Cerebellar nuclear complex (tissue), 1 donor: ENCODE measurements at places on chromosomes 2 and 18.

- no peak for DNase-seq
Observed at GRCh38 chr2:16890081-16890480, 224.4 kb upstream of the CYRIA start.

DNA sequence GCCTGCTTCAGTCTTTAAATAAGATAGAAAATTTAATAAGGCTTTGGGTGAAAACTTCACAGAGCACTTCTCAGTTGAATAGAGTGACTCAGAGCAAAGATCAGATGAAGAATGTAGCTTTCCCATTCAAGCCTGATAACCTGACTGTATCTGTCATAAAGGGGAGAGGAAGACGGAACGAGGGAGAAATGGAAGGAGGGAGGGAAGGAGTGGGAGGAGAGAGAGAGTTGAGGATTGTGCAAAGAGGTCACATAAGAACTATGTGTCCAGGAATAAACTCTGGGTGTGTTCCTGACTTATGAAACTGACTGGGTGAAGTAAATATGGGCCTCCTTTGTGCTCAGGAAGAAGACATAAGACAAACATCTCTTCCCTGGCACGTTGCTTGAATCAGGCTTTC, 385.5 kb downstream of the LPIN1 start:
- DNase-seq, result no peak

DNA sequence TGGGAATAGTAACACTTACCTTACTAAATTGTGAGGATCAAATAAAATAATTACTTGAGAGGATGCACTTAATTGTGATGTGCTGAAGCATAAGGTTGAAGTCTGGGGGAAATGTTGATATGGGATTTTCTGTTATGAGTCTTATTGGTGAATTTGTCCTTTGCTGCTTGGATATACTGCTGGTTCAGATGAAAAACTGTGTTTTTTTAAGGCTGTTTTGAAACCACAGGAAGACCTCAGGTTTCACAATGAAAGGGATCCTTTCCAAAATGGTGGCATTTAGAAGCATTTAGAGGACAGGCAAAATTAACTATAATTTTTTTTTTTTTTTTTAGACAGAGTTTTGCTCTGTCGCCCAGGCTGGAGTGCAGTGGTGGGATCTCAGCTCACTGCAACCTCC, 34.9 kb downstream of the SPATS2L start:
- DNase-seq, result no peak

GRCh38 chr18:77132369-77133050, at the start of gene MBP:
TSS of gene MBP (minus strand) at chr18:77132783. CDS start at chr18:77105261, 27,522 bp downstream.
- DNase-seq, result no peak

DNA sequence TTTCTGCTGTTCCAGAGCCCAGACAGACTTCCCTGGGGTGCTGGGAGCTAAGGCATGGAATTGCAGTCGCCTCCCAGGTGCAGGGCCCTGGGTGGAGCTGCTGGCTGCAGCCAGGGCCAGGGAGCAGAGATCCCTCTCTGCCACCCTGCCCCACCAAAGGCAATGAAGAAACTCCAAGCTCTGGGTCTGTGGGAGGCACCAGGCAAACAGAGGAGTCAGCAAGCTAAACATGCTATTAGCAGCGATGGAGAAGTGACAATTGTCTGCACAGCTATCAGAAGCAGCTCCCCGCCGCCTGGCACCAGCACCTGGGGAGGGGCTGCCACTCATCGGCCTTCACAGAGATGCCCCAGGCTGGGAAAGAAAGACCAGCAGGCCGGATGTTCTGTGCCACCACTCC, 28.0 kb upstream of the COX5B start:
- DNase-seq, result no peak

DNA sequence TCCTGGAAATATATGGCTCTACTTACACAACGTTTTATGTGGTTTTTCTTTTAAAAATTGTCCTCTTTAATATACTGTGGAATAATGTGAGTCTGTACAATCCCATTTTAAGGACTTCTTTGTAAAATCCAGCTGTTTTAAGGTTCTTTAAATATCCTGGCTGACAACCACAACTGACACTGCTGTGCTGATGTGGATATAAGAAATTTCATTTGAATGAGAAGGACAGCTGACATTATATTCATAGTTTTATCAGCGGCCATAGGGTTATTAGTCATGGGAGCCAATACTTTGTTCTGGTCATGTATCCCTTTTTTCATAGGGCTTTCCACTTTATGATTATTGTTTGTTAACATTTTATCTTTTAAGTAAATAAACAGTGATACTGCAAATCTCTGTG, 169.5 kb downstream of the CAMKMT start:
- no peak for DNase-seq

GRCh38 chr2:31962757-31963361, 47.9 kb downstream of the MEMO1 start:
- DNase-seq, result no peak

DNA sequence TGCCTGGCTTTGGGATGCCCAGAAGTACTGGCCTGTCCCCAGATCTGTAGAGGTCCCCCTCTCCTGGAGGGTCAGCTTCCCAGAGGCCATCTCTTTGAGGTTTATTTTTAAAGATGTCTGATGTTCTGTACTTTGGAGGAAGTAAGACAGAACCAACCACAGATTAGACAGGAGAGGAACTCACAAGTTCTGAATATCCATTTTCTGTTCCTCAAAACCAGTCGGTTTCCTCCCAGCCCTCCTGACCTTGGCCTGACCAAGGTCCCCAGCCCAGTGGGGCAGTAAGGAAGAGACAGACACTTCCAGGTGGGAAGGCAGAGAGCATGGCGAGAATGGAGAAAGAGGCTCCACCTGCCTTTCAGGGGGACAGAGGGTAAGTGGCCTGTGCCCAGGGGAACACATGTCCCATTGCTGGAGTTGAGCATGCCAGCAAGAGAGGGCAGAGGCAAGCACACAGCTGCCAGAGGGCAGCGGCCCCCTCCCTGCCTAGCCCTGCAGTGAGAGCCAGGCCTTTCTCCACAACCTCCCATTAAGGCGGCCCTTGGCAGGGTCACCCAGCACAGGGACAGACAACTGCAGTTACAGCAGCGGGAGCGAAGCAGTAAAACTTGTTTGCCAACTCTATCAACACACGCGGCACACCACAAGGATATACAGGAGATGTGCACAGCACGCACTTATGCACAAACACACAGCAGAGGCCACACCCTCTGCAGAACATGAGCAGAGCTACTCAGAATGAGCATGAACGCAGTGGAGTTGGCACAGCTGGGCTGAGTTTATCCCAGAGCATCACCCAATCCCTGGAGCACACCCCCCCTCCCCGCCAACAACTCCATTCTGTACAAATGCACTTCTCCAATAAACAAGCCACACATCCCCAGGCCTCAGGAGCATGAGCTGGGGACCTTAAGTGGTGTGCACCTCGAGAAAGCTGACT, 18.5 kb upstream of the SEMA4C start:
- DNase-seq, result no peak

GRCh38 chr2:863732-864450, 86.8 kb upstream of the SNTG2 start:
- DNase-seq, result no peak

GRCh38 chr2:121085801-121086200, 199.2 kb downstream of the TFCP2L1 start:
- DNase-seq, result no peak

- DNase-seq, result no peak
Observed at GRCh38 chr2:159904959-159905305, 106.9 kb upstream of the CD302 start.

DNA sequence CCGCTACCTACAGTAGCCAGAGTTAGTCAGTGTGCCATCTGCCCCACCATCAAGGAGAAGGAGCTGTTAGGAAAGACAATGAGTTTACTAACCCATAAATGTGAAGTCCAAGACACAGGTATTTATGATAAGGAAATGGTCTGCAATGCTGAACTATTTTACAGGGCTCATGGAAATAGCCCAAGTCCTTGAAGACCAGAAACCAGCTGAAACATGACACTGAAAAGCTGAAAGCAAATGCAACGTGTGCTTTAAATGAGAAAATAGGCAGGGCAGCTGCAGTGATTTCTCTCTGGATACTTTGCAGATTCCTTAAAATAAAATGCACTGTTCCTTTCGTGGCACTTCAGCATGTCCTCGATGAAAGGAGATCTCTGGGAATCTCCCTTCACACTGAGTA, 256.4 kb upstream of the TCF4 start:
- no peak for DNase-seq

GRCh38 chr18:46562674-46563192, 94.3 kb downstream of the LOXHD1 start:
- DNase-seq, result no peak

- DNase-seq, result no peak
Observed at GRCh38 chr2:25274868-25275574, 66.7 kb downstream of the DNMT3A start.

DNA sequence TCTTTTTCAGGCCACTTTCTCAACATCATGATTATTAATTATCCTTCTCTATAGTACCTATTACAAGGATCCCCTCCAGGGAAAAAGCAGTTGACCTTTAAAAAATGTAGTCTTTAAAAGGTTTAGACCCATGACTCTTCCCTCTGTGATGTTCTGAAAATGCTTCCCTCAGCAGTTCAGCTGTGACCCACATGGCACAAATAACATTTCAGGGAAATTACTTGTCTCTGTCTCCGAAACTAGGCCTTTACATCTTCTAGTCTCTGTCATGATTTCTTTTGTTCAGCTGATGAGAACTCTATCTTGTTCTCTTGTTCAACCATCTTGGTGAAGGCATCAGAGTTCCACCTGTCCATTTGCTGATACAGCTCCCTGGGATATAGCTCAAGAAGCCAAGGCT, 28.3 kb downstream of the LGALSL start:
- DNase-seq, result no peak

DNA sequence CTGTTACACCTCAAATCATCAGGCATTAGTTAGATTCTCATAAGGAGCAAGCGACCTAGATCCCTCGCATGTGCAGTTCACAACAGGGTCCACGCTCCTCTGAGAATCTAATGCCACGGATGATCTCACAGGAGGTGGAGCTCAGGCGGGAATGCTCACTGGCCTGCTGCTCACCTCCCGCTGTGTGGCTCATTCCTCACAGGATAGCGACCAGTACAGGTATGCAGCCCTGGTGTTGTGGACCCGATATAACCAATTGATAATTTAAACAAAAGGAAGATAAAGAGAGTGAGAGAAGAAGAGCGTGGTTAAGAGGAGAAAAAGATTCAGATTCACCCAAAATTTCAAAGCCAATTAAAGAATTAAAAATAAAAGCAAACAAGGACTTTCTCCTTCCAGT, 20.8 kb downstream of the TLK1 start:
- no peak for DNase-seq

DNA sequence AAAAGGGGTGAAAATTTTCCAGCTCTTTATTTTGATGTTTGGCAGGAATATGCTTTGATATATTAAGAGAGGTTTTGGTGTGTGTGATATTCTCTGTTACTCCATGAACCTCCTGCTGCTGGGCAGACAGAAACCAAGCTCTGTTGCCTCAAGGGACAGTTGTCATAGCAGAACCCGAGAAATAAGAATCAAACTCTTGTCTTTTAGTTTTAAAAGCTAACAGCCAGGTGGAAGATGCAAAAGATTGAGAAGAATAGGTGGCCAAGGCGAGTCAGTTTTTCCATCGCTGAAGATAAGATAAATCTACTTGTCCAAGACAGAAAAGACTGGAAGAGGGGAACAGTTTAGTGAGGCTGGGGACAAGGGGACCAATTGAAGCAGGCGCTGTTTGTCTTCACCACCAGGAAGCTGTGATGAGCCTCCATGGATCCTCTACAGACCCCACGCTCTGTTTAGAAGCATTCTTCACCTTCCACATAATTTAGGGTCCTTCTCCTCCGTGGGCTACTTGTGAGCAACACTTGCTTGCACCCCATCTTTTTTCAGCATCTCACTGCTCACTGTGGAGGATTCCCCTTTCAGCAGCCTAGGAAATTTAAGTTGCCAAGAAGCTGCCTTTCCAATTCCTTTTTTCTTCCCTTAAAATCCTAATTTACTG, 23.9 kb downstream of the PMAIP1 start:
- DNase-seq, result no peak

DNA sequence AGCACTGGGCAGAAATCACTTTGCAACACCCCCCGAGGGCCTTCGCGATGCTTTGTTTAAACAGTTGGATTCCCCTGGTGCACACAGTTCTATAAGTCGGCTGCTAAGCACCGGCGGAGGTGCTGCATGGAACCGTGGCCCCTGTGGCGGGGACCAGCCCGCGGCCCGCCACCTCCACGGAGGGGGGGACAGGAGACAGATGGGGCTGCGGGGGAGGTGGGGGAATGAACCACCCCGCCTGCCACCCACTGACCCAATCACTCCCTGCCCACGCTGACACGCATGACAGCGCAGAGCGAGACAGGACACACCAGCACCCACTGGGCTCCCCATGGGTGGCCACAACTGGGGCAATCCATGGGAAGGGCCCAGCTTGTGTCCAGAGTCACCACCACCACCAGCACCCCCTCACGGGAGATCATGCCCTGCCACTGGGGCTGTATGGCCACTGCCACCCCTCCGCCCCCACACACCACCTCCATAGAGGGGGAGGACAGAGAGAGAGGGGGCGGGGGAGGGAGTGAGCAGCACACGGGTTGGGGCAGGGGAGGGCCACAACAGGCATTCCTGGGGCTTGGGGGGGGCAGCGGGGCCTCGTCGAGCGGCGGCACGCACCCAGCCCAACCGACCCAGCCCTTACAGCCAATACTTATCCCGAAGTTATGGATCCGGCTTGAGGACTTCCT, 118.3 kb upstream of the ANKRD30BL start:
- DNase-seq, result no peak

GRCh38 chr2:219058541-219059374, 2.0 kb downstream of the IHH start:
- DNase-seq, result no peak

DNA sequence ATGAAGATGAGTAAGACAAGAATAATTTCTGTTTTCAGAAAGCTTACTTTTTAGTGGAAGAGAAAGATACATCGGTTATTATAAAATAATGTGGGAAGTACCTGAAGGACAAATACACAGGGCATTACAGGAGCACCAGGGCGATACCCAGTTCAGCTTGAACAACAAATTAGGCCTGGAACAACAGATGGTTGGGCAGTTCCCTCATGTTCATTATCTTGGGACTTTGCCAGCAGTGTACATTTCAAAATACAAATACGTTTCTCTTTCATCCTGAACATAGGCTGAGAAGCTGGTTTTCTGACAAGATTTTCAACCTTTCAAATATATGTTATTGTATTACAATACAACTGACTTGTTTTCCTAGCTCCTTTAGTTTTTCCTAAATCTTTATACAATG, 79.6 kb downstream of the TGIF1 start:
- no peak for DNase-seq
